NCI-H1694 treated with DMSO at 0.1 percent for 48 hours (cell line): ENCODE measurements at places on chromosomes 11 and 22.

GRCh38 chr11:28858076-28858475 is 749.9 kb downstream of the METTL15 start:
- no peak for DNase-seq

GRCh38 chr11:15119352-15119751 is 4.6 kb downstream of the INSC start:
- no peak for DNase-seq

DNA sequence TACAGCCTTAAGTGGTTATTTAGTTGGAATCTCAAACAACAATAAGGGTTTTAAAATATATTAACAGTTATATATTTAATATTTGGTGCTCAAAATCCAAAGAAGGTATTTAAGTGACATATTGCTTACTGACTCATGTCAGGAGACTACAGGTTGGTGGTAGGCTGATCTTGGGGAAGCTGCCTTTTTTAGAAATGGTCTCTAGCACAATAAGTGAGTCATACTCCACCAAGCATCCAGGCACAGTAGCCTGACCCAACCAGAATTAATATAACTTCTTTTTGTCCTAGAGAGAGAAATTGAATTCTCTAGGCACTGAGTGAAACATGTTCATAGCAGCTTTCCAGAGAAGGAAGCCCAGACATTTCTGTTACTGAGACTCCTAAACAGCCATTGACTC is 868.5 kb upstream of the TENM4 start:
- no peak for DNase-seq

GRCh38 chr11:121105063-121105480 is 4.0 kb downstream of the TECTA start:
- DNase-seq: no peak
